ENCODE measurements at places on chromosomes 4 and X. TPM values are rescaled to one million over a fixed set of nuclear protein-coding genes. Genes with fewer than 3 reads are reported as not detected.

- H3K27me3 ChIP-seq, result peaks cover 9% of the 10 kb centered on the region
- no peak for DNase-seq
- H3K36me3 ChIP-seq, result no peaks in the 10 kb centered on the region
- no peak overlapping the region for H3K4me3 ChIP-seq
- no peak overlapping the region for H3K27ac ChIP-seq
Measured at GRCh38 chrX:38183596-38183995, 37.1 kb downstream of the SRPX start.

- no peaks in the 10 kb centered on the region for H3K4me1 ChIP-seq
- H3K27ac ChIP-seq, result no peak overlapping the region
- H3K36me3 ChIP-seq, result no peaks in the 10 kb centered on the region
- no peak overlapping the region for H3K4me3 ChIP-seq
- peaks cover 3% of the 10 kb centered on the region for H3K27me3 ChIP-seq
Measured at GRCh38 chr4:14111730-14112181, 484.2 kb upstream of the BOD1L1 start.

- no peak overlapping the region for H3K4me3 ChIP-seq
- H3K27me3 ChIP-seq, result peaks cover 24% of the 10 kb centered on the region
- no peak for DNase-seq
- H3K4me1 ChIP-seq, result no peaks in the 10 kb centered on the region
Measured at GRCh38 chr4:185092535-185093197, 50.4 kb upstream of the SLC25A4 start.

GRCh38 chr4:52110171-52110570, 59.1 kb downstream of the SPATA18 start:
- H3K27me3 ChIP-seq, result no peaks in the 10 kb centered on the region
- H3K4me1 ChIP-seq, result no peaks in the 10 kb centered on the region
- H3K4me3 ChIP-seq, result no peak overlapping the region

Gene UGT2B11
- total RNA-seq, result not detected

DNA sequence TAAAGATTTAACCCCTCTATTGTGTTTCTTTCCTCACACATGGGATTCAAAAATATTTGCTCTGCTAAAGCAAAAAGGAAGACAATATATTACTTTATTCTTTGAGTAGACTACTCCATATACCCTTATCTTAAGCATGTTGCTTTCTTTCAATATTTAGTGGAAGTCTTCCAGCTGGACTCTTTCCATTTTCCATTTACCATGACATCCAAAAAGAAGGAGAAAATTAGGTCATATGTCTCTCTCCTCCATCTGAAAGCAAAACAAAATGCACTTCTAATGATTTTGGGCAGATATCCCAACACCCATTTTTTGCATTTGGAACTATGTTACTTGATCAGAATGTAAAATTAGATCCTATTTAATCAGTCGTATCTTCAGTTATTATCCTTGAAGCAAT, 1336.5 kb downstream of the PCDH19 start:
- no peaks in the 10 kb centered on the region for H3K27me3 ChIP-seq
- H3K4me3 ChIP-seq, result no peak overlapping the region
- no peaks in the 10 kb centered on the region for H3K4me1 ChIP-seq
- DNase-seq, result no peak
- H3K36me3 ChIP-seq, result no peaks in the 10 kb centered on the region

Gene NHSL2
- 0.50 TPM for total RNA-seq

Data from activated CD8-positive, alpha-beta T cell treated with anti-CD3 and anti-CD28 coated beads, Interleukin-2, amount 10 ng/mL, durations not matched to agents 7 days and 5 days (primary cell).